ENCODE measurements at places on chromosomes 5 and 9. TPM values are rescaled to one million over a fixed set of nuclear protein-coding genes. Genes with fewer than 3 reads are reported as not detected.

EQTN gene
- 0.41 TPM for total RNA-seq

DNA sequence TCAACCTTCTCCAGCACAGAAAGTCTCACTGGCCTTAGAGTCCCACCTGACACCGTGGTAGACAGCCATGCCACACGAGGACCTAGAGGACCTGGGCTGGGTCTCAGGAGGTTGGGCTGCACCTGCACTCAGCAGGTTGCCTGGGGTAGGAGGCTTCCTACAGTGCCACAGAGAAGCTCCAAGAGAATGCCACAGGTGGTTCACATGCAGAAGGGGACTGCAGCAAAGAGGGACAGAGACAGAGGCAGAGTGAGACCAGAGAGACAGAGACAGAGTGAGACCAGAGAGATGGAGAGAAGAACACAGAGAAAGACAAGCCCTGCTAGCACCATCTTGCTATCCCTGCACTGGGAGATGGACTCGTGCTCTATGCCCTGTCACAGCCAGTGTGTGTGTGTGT lies 5.7 kb downstream of the CAMK2A start:
- no peak for ATAC-seq

DNA sequence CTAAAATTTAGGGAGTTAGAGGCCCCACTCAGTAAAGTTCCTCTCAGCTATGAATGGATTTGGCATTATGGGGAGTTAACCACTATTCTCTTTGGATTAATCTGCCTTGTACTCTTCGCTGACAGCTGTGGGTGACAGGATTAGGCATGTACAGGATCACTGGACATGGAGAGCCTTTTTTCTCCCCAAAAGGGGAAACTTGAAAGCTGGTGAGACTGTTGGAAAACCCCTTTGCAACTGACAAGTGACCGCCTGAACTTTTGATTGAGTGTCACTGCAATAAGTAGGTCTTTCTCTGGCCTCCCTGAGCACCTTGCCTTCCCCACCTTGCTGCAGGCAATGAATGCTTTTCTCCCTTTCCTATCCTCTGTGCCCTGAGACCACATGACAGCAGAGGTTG lies 68.3 kb downstream of the ERP44 start:
- ATAC-seq: no peak

DNA sequence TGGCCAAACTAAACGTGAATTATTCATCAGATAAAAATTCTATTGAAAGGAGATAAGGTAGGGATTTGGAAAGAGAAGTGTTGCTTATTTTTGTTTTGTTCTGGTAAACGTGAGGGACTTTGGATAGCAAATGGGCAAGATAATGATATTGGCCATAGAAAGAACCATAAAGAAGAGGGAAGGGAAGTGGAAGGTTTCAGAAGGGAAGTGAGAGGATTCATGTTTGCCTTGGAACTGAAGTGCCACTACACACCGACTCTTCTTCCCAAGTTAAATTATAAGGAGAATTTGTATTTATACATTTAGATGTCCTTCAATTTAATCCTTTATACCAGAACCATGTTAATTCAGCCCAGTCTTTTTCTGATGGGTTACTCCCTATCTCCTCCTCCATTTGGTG lies 42.1 kb upstream of the TAF11L2 start:
- ATAC-seq: no peak
